ENCODE measurements at places on chromosomes 12 and 14.

GRCh38 chr12:100490056-100490455 lies 16.4 kb downstream of the NR1H4 start:
- no peak for DNase-seq

DNA sequence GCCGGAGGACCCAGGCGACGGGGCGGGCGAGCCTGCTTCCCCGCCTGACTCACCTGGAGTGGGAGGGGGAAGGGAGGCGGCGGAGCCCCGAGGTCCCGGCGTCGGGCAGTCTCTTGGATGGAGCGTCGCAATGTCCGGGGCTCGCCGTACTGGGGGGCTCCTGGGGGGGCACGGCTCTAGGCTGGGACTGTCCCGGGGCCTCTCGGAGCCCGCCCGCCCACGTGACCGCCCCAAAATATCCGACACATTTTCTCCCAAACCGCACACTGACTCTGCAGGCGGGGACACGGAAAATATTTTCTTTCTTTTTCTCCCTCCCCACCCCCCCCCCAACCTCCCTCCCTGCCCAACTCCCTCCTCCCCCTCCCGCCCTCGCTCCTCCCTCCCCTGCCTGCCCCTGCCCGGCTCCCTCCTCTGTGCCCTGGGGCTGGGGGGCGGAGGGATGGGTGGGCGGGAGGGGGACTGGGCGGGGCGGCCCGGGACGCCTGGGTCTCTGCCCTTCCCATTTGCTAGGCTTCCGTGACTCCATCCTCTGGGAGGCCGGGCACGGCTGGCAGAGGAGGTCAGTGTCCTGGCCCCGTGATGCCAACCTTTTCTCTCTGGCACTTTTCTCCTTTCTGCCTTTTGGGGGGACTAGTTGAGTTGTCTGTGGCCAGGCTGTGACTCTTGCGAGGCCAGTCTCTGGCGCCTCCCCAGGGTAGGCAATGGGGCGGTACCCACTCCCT lies at the start of gene RARG:
RARG (minus strand) TSS at position 289 of the 725 bp plus-strand sequence. CDS start 4,664 bp downstream, outside the sequence.
- no peak for DNase-seq

- no peak for DNase-seq
These were observed 207.9 kb downstream of the NUAK1 start for GRCh38 chr12:105930557-105931503.

DNA sequence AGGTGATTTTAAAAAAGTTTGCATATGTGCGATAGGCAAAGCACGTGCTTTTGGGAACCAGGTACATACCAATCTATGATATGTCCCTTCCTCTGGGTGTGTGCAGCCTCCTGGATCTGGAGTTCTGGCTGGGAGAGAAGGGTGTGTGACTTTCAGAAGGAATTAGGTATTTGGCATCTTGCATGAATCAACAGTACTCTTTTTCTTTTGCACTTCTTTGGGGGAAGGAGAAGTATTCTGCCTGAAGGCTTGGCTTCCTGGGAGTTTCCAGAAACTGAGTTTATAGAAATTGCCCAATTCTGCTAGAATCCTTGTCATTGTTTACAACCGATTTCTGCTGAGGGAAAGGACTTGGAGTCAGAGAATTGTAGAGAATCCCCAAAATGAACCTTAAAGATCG lies 2.9 kb upstream of the CLMN start:
- DNase-seq: no peak

DNA sequence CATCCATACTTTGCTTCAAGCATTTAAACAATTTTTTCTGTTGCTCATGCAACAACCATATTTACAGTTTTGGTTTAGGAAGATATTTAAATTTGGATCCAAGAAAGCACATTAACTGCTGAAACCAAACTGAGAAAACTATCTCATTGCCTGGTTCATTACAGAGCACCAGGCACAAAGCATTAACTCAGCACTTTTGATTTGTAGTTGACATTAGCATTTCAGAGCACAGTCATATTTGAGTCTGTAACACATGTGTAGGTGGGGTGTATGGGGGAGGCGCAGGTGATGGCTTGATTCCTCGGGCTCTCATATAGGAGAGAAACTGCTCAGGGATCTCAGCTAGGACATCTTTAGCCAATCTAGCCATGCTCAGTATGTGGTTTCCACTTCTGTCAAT lies 251.7 kb downstream of the CPNE8 start:
- DNase-seq: no peak

Data from cortex of kidney (tissue), 1 donor.